CD4-positive, alpha-beta T cell treated with Interleukin-6 for 4 hours (primary cell): ENCODE measurements at places on chromosomes 12 and 14.
A peak's percentile ranks its signal among the peaks of the same experiment; 100 is the strongest.

DNA sequence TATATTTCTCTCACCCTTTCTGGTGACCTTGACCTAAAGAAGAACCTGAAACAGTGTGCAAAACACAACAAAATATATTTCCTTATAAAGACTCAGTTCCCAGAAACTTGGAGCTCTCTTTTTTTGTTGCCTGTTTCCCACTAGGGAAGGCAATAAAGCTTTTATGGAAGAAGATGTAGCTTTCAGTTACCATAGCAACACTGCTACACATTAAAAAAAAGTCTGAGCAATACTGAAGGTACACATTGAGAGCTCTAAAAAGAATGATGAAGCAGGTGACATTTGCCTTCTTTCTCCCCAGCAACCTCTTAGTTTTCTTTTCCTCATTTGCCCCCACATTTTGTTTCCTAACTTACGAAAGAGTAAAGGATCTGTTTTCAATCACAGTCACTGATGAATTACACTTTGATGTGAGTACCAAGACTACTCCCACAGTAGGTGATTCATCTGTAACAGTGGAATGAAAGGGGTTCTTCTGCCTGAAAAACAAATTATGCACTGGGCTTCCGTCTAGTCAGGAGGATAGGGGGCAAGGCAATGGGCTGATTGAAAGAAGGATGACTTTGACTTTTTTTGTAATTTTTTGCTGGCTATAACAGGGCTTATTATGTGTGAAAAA lies 1.1 kb upstream of the CATSPERB start:
- no peak for DNase-seq

- DNase-seq, result peak; percentile 13
These were observed 213.1 kb downstream of the CHST11 start for GRCh38 chr12:104669851-104670337.

DNA sequence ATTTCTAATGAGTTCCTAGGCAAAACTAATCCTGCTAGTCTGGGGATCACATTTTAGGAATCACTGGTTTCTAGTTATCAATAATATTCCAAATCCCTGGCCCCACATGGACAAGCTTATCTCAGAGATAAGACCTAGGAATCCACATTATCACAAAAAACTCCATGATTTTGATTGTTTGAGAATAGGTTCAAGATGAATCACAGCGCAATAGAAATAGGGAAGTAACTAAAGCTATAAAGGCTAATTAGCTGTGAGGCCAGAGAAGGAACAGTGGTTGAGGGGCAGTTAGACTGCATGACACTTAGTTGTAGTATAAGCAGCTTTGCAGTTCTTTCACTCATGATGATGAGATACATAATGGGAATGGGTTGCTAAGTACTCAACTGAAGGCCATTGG lies 13.1 kb upstream of the ATP5F1B start:
- no peak for DNase-seq

GRCh38 chr12:101878243-101878821 lies 952 bp downstream of the DRAM1 start:
- no peak for DNase-seq

- no peak for DNase-seq
These were observed 22.6 kb upstream of the SNRPF start for GRCh38 chr12:95836185-95836609.

DNA sequence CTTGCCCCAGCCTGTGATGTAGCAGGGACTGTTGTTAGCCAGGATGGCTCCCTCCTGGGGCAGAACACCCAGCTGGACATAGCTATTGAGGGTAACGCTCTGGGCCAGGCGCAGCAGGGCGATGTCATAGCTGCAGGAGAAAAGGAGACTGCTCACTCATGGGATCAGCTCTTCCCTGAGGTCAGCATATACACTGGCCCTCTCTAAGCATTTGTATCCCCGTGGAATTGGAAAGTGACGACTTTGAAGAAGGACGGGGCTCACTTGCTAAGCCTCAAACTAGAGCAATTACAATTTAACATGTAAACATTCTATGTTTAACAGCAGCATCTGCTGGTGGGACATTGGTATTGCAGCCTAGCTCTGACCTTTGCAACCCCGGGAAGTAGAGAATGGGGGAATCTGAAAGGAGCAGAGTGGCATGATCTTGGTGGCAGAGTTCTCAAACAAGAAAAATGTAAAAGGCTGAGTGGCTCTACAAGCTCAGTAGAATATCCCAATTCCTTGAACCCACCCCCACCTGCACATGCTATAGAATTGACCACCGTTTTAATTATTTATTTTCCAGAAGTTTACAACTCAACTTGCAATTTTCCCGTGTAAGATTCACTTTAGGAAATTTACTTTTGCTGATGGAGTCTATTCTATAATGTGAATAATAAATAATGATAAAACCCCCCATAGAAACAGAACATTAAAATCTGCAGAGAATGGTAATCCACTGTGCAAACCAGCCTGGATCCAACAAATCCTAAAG lies 5.0 kb downstream of the CELA1 start:
- peak; percentile 79 for DNase-seq

- no peak for DNase-seq
These were observed 467.0 kb downstream of the MDGA2 start for GRCh38 chr14:47208434-47208833.

- no peak for DNase-seq
These were observed 45.8 kb upstream of the CORO1C start for GRCh38 chr12:108777156-108777555.

GRCh38 chr12:26205941-26206340 lies 10.6 kb downstream of the SSPN start:
- DNase-seq, result no peak

GRCh38 chr12:77894556-77894955 lies 63.9 kb downstream of the NAV3 start:
- DNase-seq, result no peak

DNA sequence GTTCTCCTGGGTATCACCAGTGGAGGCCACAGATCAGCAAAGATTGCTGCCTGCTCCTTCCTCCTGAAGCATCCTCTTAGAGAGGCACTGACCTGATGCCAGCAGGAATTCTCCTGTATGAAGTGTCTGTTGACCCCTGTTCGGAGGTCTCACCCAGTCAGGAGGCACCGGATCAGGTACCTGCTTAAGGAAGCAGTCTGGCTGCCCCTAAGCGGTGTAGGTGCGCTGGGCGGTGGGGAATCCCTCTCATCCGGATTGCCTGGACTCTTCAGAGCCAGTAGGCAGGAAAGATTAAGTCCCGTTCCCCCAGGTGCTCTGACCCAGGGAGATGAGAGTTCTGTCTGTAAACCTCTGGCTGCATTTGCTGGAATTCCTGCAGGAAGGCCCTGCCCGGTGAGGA lies 455.2 kb downstream of the CCDC91 start:
- DNase-seq, result no peak

DNA sequence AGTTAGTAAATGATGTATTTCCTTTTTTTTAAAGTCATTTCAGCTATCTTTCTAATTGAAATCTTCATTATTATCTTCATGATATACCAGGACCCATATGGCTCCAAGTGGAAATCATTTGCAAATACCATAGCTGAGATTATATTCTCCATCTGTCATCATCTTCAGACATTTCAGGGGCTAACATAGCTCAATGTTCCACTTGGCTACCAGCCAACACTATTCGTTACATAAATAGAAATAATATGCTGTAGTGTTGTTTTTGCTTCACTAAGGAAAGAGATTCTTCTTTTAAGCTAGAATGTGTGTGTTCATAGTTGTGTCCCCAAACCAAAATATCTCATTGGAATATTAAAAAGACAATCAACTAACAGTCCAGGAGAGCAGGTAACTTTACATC lies 225.1 kb downstream of the DIO2 start:
- no peak for DNase-seq

DNA sequence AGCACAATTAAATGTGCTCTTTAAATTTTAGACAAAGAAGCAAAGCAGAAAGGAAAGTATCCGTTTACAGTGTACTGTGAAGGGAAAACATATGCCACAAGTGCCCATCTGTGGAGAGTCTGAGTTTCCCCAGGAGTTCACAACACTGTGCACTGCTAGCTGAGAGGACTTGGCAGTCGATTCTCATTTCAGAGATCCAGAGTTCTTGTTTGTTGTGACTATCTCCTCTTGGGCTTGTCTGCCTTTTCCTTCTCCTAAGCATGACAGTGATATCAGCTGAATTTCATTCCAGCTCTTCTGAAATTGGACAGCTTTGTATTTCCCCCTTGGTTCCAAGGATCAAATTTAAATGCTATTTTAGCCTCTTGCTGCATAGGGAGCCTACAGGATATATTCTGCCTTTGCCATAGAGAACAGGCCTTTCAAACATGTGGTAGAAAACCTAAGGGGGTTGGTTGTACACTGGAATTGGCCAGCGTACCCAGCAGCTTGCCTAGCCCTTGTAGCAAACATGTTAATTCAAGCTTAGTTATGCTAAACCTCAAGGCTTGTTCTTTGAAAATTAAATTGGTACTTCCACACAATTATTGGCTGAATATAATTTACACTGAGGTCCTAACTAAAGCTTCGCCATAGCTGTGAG lies 259.2 kb upstream of the NOVA1 start:
- no peak for DNase-seq

GRCh38 chr14:57009585-57010515 lies 199.6 kb upstream of the OTX2 start:
- DNase-seq, result no peak

DNA sequence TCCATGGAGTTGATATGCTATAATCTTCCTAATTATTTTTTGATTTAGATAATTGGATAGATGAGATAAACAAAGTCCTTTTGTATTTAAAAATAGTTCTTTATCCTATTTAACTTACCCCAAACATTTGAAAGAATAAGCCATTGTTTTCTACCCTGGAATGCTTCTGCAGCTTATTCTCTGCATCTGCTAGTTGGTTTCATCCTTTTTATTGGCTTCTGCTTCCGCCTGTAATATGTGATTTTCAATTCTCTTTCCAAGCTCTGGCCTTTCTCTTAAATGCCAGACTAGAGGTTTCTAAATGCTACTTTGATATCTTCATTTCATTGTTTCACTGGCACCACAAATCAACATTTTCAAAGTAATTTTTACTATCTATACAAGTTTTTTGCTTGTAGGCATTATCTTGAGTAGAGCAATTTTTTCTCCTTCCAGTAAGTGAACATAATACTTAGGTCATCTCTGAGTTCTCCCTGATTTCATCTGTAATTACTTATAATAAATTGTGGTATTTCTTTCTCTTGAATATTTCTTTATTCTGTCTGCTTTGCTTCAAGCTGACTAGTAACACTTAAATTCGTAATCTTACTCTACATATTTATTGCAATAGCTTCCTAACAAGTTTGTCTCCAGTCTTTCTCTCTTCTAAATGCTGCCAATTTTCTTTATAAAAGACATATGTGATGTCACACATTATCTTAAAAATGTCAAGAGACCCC lies 958.4 kb downstream of the SLC6A15 start:
- no peak for DNase-seq

DNA sequence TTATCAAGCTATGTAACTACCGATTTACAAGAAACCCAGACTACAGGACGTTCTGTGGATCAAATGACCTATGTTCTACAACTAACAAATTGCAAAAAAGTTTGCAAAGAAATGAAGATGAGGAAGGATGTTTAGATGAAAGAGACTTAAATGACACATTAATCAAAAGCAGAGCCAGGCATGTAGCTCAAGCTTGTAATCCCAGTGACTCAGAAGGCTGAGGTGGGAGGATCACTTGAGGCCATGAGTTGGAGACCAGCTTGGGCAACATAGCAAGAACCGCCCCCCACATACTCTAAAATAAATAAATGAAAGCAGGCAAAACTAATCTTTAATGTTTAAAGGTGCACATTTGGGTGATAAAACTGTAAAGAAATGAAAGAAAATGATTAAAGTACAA lies 331.9 kb downstream of the BTG1 start:
- DNase-seq, result peak; percentile 28

DNA sequence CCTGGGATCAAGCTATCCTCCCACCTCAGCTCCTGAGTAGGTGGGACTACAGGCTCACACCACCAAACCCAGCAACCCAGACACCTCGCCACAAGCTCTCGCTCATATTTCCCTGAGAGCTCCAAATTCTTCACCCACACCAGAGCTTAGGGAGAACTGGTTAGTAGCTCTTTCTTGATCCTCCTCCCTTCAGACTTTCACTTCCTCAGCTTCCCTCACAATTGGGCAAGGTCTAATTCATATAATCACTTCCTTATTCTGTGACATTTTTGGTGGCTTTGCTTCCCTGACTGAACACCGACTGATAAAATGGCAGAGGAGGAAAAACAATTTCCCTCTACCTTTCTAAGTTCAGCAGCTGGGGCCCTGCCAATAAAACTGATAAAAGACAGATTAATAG lies 88.5 kb downstream of the GXYLT1 start:
- no peak for DNase-seq

- DNase-seq, result no peak
These were observed 127.6 kb upstream of the TRHDE start for GRCh38 chr12:72144553-72144952.

- no peak for DNase-seq
These were observed 830 bp upstream of the LPCAT3 start for GRCh38 chr12:7019043-7019569.

DNA sequence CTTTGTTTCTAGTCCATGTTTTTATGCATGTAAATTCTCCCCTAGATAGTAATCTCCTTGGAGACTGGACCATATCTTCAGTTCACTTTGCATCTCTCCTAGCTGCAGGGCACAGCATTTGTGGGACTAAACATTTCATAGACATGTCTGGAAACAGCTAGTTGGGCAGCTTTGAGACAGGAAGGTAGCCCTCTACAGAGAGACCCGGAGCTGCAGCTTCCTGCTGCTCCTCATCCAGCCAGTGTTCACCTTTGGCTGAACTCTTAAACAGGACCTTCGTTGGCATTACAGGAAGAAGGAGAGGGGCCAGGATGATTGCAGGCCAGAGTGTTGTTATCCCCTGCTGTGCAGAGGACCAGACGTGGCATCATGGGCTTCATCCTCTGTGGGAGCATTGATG lies 52.9 kb downstream of the GNS start:
- DNase-seq, result no peak

GRCh38 chr14:75094896-75095295 lies 25.5 kb downstream of the ZC2HC1C start:
- no peak for DNase-seq

DNA sequence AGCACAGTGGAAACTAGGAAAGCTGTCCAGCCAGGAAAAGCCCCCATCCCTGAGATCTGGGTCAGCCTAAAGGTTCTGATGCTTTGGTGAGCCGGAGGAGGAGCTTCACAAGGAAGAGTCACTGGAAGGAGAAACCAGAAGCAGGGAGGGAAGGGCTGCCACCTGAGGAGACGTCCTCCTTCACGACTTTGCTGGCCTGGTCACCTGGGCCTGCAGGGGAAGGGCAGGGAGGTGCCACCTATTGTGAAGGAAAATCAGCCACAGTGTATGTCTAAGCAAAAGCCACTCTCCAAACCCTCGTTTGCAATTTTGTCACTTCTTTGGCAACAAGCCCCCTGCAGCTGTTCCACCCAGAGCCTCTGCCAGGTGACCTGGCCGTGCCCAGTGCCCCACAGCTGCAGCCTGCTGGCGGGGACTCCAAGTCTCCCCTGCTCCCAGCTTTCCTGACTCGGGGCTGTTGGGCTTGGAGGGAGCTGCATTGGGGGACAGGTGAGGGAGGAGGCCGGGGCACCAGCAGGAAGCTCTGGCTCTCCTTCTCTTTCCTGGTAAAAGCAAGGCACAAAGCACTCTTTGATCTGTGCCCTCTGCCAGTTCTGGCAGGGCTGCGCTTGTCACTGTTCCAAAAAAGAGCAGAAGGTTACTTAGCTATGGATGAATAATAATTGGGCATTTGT lies 120.9 kb upstream of the BCL2L14 start:
- no peak for DNase-seq
